ENCODE measurements at places on chromosomes 7 and 10. TPM values are rescaled to one million over a fixed set of nuclear protein-coding genes. Genes with fewer than 3 reads are reported as not detected.

DNA sequence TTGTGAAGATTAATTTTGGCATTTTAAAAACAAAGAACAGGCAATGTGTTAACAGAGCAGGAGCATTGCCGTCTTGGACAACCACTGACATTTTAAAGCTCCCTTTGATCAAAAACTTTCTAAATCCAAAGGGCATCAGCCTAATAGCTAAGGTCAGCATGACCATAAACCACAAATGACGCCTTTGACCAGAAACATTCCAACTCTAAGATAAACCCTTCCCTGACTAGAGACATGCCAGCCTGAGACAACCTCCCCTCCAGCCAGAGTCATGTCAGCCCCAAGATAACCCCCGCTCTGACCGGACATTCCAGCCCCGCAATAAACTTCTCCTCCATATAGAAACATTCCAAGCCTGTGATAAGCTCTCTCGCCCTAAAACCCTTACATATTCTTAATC is 949.4 kb upstream of the POT1 start:
- H3K27me3 ChIP-seq = no peaks in the 10 kb centered on the region
- H3K4me3 ChIP-seq = no peak overlapping the region
- DNase-seq = peak; percentile 28
- no peaks in the 10 kb centered on the region for H3K36me3 ChIP-seq
- H3K4me1 ChIP-seq = no peaks in the 10 kb centered on the region

GRCh38 chr10:96556003-96556402 is 30.8 kb downstream of the TM9SF3 start:
- H3K4me1 ChIP-seq = no peaks in the 10 kb centered on the region
- H3K27me3 ChIP-seq = no peaks in the 10 kb centered on the region
- 0 out of 2 replicates have a peak, but pooled peaks cover 21% of the 10 kb centered on the region for H3K36me3 ChIP-seq
- no peak for DNase-seq

- no peaks in the 10 kb centered on the region for H3K36me3 ChIP-seq
- peaks cover 23% of the 10 kb centered on the region for H3K27me3 ChIP-seq
Observed at GRCh38 chr7:95777269-95777668, 4.9 kb downstream of the DYNC1I1 start.

CFAP58 gene
- 0.91 TPM for total RNA-seq

DNA sequence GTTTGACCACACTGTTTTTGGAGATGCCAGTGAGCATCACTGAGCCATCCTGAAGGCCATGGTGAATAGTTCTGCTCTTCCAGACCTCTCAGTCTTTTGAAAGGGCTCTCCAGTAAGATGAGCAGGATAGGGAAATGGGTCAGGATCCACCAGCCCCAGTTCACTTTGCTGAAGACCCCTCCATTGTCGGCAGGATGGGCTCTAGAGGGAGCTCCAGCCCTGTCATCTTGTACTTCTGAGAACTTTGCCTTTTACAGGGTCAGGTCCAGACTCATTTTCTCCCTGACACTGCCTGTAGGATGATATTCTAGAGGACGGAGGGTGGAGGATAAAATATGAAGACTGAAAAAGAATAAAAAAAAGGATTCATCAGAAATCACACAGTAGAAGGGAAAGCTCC is 13.1 kb downstream of the LHFPL3 start:
- H3K4me3 ChIP-seq = no peak overlapping the region
- no peak for DNase-seq
- H3K4me1 ChIP-seq = no peaks in the 10 kb centered on the region

DNA sequence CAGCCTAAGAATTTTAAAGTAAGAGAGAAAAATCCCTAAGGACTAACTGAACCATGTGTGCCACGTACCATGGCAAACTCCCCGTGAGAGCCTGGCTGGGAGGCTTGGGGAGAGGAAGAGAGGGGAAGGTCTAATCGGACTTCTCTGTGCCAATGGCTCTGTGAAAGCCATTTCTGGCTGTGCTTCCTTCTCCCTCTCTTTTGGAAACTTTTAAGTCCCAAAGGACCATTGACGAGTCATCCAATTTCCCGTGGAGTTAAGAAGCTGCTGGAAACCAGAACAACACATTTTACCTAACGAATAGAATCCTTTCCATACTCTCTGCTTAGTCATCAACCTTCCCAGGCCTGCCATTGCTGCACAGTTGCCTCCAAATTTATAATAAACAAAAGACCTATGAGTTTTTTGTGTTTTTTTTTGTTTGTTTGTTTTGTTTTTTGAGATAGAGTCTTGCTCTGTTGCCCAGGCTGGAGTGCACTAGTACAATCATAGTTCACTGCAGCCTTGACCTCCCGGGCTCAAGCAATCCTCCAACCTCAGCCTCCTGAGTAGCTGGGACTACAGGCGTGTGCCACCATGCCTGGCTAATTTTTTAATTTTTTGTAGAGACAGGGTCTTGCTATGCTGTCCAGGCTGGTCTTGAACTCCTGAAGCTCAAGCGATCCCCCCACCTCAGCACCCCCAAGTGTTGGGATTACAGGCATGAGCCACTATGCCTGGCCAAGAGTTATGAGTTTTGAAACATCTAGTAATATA is 13.2 kb downstream of the LAMB1 start:
- H3K27me3 ChIP-seq = no peaks in the 10 kb centered on the region
- no peak overlapping the region for H3K4me3 ChIP-seq
- H3K4me1 ChIP-seq = peaks cover 3% of the 10 kb centered on the region
- no peak for DNase-seq
- no peaks in the 10 kb centered on the region for H3K36me3 ChIP-seq

DNA sequence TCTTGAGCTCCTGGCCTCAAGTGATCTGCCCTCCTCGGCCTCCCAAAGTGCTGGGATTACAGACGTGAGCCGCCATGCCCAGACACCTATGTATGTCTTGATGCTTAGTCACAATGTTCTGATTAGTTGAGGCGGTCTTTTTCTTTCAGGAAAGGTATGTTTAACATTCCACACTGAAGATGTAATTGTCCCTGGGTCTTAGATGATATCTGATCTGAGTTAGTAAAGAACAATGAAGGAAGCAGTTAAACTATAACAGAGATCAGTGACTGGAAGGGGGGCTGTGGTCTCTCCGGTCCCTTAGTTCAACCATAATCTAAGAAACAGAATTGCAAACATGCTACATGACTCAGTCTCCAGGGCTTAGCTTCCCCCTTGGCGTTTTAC is 31.5 kb upstream of the SH2D4B start:
- no peaks in the 10 kb centered on the region for H3K27me3 ChIP-seq
- peaks cover 4% of the 10 kb centered on the region for H3K36me3 ChIP-seq
- H3K27ac ChIP-seq = peak overlapping the region; percentile 90
- DNase-seq = peak; percentile 78
- H3K4me3 ChIP-seq = peak overlapping the region; percentile 38

ASAH2 gene
- 10.7 TPM for total RNA-seq

DNA sequence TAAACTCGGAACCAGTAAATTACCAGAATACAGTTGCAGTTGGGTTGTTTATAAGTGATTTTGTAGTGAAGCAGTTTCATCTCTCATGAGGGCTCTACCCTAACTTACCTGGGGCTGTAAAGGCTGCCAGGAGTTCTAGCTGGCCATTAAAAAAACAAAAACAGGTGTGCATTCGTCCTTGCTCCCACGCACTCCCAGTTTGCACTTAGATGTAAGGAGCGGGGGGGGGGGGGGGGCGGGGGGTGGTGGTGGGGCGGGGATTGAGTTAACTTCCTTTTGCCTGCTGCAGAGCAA is 2.3 kb upstream of the PFKFB3 start:
- H3K36me3 ChIP-seq = no peaks in the 10 kb centered on the region
- H3K27ac ChIP-seq = no peak overlapping the region
- no peaks in the 10 kb centered on the region for H3K4me1 ChIP-seq
- H3K27me3 ChIP-seq = no peaks in the 10 kb centered on the region
- no peak overlapping the region for H3K4me3 ChIP-seq

DNA sequence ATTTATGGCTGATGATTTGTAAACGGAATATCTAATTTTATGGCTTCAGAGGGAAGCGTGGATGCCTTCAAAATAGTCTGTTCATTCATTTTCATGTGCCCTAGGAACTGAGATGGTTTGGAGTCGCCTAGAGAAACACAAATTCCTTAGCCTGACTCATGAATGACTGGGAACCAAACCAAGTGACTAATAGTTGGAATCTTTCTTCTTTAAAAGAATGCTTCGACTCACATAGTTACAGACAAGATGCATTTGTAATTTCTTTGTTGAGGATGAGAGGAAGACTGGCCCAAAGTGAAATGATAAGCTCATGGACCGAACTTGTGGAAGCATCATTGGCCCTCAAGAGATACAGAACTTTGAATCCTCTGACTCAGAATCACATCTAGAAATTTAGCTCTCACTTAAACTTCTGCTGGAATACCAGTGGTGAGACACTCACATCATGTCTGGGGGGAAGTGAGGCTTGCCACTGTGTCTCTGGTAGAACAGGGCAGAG is 1107.2 kb downstream of the NRG3 start:
- H3K27ac ChIP-seq = no peak overlapping the region
- no peaks in the 10 kb centered on the region for H3K4me1 ChIP-seq
- no peak overlapping the region for H3K4me3 ChIP-seq

DNA sequence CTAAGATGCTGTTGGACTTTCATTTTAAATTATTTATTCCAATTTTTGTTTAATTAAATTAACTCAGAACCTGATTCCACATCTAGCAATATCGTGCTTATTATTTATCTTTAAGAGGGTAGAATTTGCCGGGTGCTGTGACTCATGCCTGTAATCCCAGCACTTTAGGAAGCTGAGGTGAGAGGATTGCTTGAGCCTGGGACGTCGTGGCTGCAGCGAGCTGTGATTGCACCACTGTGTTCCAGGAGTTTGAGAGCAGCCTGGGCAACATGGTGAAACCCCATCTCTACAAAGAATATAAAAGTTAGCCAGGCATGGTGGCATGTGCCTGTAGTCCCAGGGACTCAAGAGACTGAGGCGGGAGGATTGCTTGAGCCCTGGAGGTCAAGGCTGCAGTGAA is 47.8 kb downstream of the ZFAND4 start:
- no peaks in the 10 kb centered on the region for H3K27me3 ChIP-seq
- H3K27ac ChIP-seq = no peak overlapping the region
- no peaks in the 10 kb centered on the region for H3K36me3 ChIP-seq

- H3K4me3 ChIP-seq = no peak overlapping the region
- peaks cover 19% of the 10 kb centered on the region for H3K4me1 ChIP-seq
- no peak overlapping the region for H3K27ac ChIP-seq
- DNase-seq = peak; percentile 77
- H3K36me3 ChIP-seq = no peaks in the 10 kb centered on the region
- no peaks in the 10 kb centered on the region for H3K27me3 ChIP-seq
Observed at GRCh38 chr10:50585921-50586739, 37.6 kb downstream of the SGMS1 start.

SMIM30 gene
- 55.8 TPM for total RNA-seq

GRCh38 chr10:34224639-34225038 is 590.5 kb downstream of the PARD3 start:
- no peak overlapping the region for H3K4me3 ChIP-seq
- no peaks in the 10 kb centered on the region for H3K36me3 ChIP-seq
- H3K27me3 ChIP-seq = no peaks in the 10 kb centered on the region
- no peak for DNase-seq
- no peak overlapping the region for H3K27ac ChIP-seq

- no peak for DNase-seq
- peaks cover 13% of the 10 kb centered on the region for H3K4me1 ChIP-seq
- no peaks in the 10 kb centered on the region for H3K27me3 ChIP-seq
- H3K4me3 ChIP-seq = no peak overlapping the region
- no peak overlapping the region for H3K27ac ChIP-seq
Observed at GRCh38 chr10:86077271-86077670, 289.3 kb downstream of the GRID1 start.

GRCh38 chr7:144468990-144469732 is 65.7 kb upstream of the NOBOX start:
- no peaks in the 10 kb centered on the region for H3K36me3 ChIP-seq
- H3K4me3 ChIP-seq = no peak overlapping the region
- H3K27ac ChIP-seq = no peak overlapping the region
- no peaks in the 10 kb centered on the region for H3K27me3 ChIP-seq

CALD1 gene
- total RNA-seq = 66.8 TPM

POP7 gene
- 67.5 TPM for total RNA-seq

HABP2 gene
- 0.20 TPM for total RNA-seq

GRCh38 chr10:19811540-19811939 is 4.7 kb upstream of the PLXDC2 start:
- H3K27ac ChIP-seq = no peak overlapping the region
- no peak overlapping the region for H3K4me3 ChIP-seq
- H3K36me3 ChIP-seq = no peaks in the 10 kb centered on the region

GRCh38 chr7:119320316-119320715 is 952.7 kb upstream of the KCND2 start:
- no peak overlapping the region for H3K4me3 ChIP-seq
- no peaks in the 10 kb centered on the region for H3K27me3 ChIP-seq
- H3K27ac ChIP-seq = no peak overlapping the region
- no peaks in the 10 kb centered on the region for H3K36me3 ChIP-seq

DNA sequence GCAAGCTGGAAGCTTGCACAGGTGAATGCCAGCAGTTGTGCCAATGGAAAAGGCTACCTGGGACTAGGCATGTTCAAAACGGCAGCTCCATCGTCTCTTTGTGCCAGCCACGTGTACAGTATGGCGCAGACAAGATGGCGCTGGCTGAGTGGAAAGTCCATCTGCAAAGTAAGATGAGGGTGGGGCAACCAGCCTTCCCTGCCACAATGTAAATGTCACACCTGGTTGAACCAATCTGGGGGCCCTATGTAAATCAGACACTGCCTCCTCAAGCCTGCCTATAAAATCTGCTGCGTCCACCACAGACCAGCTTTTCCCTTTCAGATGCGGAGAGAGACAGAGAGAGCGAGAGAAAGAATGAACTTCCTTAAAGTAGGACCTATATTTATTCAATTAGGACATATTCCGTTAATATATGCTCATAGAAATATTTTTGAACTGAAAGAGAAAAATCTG is 18.5 kb upstream of the C7orf33 start:
- H3K36me3 ChIP-seq = no peaks in the 10 kb centered on the region
- no peak for DNase-seq
- H3K27ac ChIP-seq = no peak overlapping the region
- no peaks in the 10 kb centered on the region for H3K27me3 ChIP-seq
- no peak overlapping the region for H3K4me3 ChIP-seq
- H3K4me1 ChIP-seq = 0 out of 2 replicates have a peak, but pooled peaks cover 4% of the 10 kb centered on the region

ERVW-1 gene
- total RNA-seq = not detected

COL1A2 gene
- total RNA-seq = 3.0 TPM

DNA sequence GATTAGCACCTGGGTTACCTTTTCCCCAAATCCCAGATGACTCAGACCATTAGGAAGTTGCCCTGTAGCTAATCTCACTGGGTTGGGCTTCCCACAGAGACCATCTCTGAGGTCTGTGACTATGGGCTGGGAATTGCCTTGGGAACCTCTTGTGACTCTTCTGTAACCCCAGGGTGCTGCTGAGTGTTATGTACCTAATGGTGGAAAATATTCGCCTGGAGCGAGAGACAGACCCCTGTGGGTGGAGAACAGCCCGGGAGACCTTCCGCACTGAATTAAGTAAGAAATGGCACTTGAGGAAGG is 20.0 kb downstream of the STRIP2 start:
- H3K4me1 ChIP-seq = peaks cover 7% of the 10 kb centered on the region
- H3K4me3 ChIP-seq = no peak overlapping the region
- no peaks in the 10 kb centered on the region for H3K27me3 ChIP-seq
- H3K27ac ChIP-seq = no peak overlapping the region
- no peak for DNase-seq

GRCh38 chr7:24368161-24368560 is 84.2 kb downstream of the NPY start:
- H3K27ac ChIP-seq = no peak overlapping the region
- H3K4me1 ChIP-seq = no peaks in the 10 kb centered on the region
- H3K4me3 ChIP-seq = no peak overlapping the region
- H3K27me3 ChIP-seq = no peaks in the 10 kb centered on the region
- no peak for DNase-seq

TBC1D12 gene
- 7.1 TPM for total RNA-seq

All from HCT116 (cell line).